ENCODE measurements at places on chromosomes 3 and 15.

DNA sequence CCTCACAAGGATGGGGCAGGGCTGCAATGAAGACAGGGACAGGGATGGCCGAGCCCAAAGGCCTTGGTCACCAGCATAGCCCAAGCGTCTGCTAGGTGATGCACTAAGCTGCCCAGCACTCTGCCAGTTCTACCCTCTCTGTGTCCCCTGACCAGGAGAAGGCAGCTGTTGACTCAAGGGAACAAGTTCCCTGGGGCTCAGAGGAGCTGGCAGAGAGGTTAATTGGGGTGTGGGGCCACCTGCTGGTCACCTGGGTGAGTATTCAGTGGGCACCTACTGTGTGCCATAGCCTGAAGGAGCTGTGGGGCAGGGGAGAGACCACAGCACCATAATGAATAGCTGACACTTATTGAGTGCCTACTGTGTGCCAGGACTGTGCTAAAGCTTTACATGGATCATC is 22.0 kb upstream of the DOCK3 start:
- peak; percentile 52 for DNase-seq

GRCh38 chr3:43348852-43349574 is 62.7 kb downstream of the SNRK start:
- no peak for DNase-seq

DNA sequence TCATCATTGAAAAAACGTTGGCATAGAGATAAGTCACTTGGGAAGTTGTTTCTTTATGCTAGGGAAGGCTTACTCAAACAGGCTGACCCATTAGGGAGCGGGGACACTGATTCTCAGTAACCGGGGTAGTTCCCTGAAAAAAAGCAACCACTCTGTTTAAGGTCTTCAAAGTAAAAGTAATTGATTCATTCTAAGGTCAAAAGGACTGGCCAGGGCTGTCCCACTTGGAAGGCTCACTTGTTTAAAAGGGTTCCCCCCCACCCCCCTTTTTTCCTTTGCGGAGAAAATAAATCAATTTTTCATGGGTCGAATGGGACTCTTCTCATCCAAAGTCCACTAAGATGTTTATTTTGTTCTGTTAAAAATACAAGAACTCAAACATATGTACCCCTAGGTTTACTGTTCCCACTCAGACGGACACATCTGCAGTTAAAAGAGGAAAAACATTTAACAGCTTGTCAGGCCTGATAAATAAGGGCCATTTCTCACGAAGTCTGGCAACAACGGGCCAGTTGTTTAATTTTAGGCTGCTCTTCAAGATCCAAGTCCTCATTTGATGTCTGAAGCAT is 53.0 kb downstream of the ARHGEF3 start:
- no peak for DNase-seq

GRCh38 chr3:189557824-189558223 is 73.4 kb upstream of the TP63 start:
- no peak for DNase-seq

DNA sequence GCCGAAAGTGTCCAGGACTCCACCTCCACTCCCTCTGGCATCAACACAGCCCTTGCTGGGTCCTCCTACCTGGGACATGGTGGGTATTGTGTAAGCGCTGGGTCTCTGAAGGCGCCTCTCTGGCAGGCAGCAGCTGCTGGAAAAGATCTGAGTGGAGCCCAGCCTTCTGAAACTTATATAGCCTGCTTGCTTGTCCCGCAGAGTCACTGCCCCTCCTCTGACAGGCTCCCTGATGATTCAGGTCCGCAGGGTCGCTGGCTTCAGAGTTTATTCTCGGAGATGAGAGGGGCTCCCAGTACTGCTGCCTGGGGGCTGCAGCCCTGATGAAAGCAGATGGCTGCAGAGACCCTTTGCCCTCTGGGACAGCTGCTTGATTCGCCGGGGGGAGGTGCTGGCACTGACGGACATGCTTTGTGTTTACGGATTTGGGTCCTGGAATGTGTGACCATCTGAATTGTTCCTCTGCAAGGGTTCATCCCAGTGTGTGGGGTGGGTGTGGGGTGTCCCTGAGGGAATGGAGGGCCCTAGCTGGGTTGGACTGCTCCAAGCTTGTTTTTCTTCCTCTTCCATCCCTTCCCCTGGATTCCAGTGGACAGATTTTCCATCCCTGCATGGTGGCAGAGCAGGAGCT is at the start of gene MUSTN1:
Gene MUSTN1, minus strand, starts transcription at position 149 of the 631 bp plus-strand sequence. Its CDS starts 71 bp downstream, at position 78.
- no peak for DNase-seq

- DNase-seq, result no peak
These were observed 1298.6 kb downstream of the SI start for GRCh38 chr3:163779396-163780344.

DNA sequence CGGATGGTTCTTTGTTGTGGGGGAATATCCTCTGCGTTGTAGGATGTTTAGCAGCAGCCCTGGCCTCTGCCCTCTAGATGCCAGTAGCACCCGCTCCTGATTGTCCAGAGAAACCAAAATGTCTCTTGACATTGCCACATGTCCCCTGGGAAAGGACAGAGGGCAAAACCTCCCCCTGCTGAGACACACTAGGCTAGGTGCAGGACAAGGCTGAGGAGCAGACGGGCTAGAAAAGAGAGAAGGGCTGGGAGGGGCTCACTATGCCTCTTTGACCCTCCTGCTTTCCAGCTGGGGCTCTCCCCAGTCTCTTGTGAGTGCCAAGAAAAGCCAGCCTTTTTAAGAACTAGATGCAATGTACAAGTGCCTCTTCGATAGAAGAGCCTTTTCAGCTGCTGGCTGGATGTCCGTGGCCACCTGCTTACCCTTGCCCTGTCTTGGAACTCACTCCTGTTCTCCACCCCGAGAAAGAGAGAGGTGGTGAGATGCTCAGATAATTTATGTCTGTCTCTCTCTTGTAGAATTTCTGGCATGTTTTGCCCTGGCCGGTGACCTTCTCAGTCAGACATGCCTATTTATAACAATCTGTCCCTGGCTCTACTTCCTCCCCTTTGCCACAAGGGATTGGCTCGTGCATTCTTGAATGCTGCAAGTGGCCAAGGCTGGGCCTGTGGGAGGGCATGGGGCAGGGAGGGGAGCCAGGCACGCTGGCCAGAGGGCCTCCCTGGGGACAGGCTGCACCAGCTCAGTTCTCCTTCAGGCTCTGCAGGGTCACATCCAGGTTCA is 142.6 kb downstream of the RPLP1 start:
- no peak for DNase-seq

- DNase-seq, result no peak
These were observed 4.6 kb downstream of the SEMA7A start for GRCh38 chr15:74428970-74429780.

GRCh38 chr3:162678941-162679340 is 1182.3 kb downstream of the OTOL1 start:
- no peak for DNase-seq

DNA sequence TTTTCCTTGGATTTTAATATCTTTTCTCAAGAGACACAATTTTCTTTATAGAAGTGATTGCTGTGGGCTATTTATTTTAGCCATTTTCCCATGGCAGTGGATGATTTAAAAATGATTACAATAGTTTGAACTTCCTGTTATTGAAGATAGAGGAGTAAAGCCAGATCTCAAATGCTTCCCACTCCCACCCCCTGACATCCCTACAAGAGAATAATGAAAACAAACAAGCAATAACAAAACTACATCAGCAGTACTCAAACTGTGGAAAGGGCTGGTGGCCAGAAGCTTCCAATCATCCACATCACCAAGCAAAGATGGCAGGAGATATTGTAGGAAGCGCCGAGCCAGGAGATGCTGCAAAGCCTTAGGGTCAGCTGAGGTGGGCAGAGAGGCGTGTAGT is 831.1 kb upstream of the NR2F2 start:
- DNase-seq, result no peak

GRCh38 chr3:50602595-50603191 is 8.9 kb downstream of the CISH start:
- DNase-seq, result no peak

GRCh38 chr15:41013691-41014414 is 60.6 kb downstream of the CHAC1 start:
- no peak for DNase-seq

GRCh38 chr15:37093480-37094332 is 6.6 kb downstream of the MEIS2 start:
- no peak for DNase-seq

Data from CD8-positive, alpha-beta T cell (primary cell).